ENCODE measurements at places on chromosomes 4 and X.

GRCh38 chr4:153421941-153422340, 44.2 kb upstream of the TMEM131L start:
- DNase-seq = no peak

DNA sequence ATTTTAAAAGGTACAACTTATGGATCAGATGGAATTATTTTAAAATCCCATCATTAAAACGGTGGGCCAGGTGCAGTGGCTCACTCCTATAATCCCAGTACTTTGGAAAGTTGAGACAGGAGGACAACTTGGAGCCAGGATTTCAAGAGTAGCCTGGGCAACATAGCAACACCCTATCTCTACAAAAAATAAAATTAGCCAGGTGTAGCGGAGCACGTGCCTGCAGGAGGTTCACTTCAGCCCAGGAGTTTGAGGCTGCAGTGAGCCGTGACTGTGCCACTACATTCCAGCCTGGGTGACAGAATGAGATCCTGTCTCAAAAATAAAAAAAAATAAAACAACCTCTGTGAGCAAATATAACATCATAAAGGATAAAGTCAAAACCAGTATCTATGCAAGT, 11.4 kb downstream of the ADH5 start:
- DNase-seq = no peak

- DNase-seq = no peak
These were observed 20.3 kb downstream of the ANXA5 start for GRCh38 chr4:121676345-121677075.

DNA sequence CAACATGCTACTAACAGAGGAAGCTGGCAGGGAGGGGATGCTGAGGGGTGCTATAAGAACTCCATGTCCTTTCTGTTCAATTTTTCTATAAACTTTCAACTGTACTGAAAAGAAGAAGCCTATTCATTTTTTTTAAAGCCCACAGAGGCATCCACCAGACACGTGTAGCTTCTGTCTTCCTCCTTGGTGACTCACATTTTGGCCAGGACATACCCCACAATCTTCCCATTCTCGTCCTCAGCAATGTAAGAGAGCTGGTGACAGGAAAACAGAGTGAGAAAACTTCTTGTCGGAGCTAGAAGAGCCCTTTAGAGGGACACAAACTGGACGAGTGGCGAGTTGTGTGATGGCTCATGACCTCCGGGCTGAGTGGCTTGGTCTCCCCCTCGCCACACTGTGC, 1.1 kb downstream of the NAA10 start:
- DNase-seq = no peak

GRCh38 chr4:187993827-187994226, 1.7 kb upstream of the ZFP42 start:
- no peak for DNase-seq

- no peak for DNase-seq
These were observed 63.6 kb downstream of the TBL1X start for GRCh38 chrX:9528498-9528897.

GRCh38 chr4:6264225-6264540, 5.5 kb upstream of the WFS1 start:
- no peak for DNase-seq

- no peak for DNase-seq
These were observed 49.5 kb upstream of the ENPP6 start for GRCh38 chr4:184267206-184267608.
